ENCODE measurements at places on chromosomes 7 and 10.

DNA sequence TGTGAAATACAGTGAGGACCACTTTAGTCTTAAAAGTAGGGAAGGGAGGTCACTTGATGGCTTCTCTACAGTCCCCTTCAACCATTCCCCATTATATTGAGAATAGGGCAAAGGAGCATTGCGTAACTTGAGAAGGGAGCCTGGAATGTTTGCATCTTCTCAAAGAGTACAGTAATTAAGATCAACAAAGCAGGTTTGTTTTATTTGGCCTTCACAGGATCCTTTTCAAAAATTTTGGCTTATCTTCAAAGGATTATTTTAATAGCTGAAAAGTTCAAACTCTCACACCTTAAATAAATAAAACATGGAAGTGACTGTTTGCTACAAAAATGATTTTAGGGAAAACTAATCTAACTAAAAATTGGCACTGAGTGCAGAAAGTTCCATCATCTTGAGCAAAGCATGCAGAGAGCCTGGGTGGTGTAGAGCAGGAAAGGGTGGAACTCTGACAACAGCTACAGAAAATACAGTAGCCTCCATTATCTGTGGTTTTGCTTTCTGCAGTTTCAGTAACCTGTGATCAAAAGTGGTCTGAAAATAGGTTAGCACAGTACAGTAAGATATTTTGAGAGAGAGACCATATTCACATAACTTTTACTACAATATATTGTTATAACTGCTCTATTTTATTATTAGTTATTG is 214.0 kb downstream of the MDFIC start:
- peak; percentile 88 for DNase-seq

DNA sequence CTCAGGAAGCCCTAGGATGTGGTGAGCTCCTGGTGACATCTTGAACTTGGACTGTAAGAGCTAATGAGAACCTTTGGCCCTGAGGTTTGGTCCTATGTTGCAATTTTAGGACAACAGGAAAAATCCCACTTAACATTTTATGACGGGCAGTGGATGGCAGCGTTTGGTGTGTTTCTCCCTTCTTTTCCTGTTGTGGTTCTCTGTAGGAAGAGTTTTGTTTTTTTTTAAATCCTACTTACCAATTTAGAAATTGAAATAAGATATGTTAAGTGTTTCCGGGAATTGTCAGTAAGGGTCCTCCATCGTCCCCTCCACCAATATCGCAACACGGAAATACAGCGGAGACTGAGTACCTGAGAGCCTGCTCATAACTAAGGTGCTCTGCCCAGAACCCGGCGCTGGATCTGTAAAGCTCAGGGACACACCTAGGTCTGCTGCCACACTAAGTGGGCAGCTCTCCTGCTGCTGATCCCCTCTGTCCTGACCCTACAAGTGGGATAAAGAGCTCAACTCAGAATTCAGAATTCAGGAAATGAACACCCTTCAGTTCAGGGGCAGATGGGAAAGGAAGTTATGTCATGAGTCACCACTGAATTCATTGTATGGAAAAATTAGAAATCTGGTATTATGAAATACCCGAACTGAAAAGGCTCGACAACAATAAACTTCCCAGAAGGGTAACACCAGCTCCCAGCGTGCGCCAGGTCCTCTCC is 9.1 kb upstream of the PROSER2 start:
- DNase-seq = no peak

GRCh38 chr10:63522277-63522687 is 1.1 kb downstream of the REEP3 start:
- peak; percentile 68 for DNase-seq

GRCh38 chr7:24504040-24504439 is 69.2 kb upstream of the PALS2 start:
- DNase-seq = no peak

DNA sequence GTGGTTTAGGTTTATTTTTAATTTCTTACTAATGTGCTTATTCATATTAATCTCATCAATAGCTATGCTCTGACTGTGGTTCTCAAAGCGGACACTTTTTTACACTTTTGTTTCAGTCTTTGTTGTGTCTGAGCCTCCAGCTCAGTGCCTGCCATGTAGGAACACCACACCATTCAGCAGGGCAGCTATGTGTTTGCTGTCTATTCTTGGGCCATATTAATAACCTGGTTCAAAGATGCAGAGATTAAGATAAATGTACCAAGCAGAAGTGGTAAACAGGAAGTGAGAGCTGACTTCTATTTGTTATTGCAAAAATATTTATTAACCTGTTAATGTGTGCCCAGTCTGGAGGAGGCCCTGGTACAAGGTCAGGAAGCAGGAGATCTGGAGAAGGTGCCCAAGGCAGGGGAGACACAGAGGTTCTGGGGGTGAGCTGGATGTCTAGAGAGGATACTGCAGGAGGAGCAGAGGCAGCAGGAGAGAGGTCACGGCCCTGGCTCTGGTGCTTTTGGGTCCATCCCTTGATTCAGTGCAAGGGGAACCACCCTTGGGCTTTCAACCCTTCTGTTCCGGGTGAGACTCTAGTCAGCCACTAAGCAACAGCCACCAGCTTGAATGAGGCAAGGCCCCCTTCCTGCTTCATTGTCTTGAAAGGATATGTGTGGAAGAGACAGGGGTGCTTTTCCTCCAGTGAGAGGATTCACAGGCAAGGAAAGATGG is 1.9 kb downstream of the TBXAS1 start:
- no peak for DNase-seq

DNA sequence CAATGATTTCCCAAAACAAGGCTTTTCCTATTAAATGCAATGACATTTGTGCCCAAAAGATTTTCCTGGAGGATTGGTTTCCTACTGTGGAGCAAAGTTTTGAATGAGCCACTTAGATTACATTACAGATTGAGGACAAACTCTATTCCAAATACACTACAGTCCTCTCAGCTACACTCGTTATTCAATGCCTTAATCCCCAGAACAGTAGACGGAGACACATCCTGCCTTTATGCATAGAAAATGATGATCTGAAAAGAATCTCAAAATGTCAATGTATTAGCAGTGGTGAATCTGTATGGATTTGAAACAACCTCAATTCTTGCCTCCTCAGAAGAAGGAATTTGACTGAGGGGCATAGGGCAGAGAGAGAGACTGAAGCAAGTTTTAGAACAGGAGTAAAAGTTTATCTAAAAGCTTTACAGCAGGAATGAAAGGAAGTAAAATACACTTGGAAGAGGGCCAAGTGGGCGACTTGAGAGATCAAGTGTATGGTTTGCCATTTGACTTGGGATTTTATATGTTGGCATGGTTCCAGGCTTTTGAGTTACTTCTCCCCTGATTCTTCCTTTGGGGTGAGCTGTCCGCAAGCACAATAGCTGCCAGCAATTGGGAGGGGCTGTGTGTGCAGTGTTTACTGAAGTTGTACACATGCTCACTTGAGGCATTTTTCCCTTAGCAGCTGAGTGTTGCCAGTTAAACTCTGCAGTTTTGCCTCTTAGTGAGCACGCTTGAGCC is 891.9 kb upstream of the MBL2 start:
- DNase-seq = peak; percentile 66

GRCh38 chr7:101606498-101606923 is 22.6 kb downstream of the MYL10 start:
- no peak for DNase-seq

DNA sequence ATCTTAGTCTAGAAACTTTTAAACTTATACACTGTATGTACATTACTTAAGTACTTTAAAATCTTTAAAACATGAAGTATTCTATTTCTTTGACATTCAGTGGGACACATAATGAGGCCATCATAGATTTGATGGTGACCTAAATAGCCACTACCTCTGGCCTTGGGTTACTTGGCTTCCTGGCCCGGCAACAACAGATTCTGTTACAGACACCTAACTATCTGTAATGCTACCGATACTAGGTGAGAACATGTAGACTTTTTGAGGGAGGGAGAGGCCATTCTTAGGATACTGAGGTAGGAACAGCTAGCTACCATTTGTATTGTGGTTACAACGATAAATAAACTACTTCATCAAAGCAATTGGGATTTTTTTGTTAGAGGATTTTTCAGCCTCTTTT is 154.7 kb upstream of the KAT6B start:
- no peak for DNase-seq

DNA sequence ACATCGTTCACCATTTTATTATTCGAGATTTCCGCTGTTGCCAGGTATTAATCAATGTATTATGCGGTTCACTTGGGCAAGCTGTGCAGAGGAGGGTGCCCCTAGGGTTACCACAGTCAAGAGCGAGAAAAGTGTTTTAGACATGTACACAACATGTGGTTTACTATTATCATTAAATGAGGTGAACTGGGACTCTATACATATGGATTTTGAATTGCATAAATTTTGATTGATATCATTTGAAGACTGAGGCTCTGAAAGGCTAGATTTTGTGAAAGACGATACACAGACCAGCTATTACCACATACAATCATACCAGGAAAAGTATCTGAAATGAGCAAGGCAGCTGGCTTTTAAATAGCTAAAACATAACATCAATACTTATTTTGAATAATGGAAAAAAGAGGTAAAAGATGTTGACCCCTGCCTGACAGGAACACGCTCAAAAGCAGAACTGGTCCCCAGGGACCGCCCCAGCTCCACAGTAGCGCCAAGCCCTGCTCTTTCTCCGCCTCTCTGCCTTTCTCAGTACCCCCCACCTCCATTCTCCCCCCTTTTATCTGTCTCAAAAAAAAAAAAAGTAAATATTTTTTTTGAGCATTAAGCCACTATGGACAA is 413.4 kb upstream of the MKI67 start:
- no peak for DNase-seq

GRCh38 chr10:92846344-92846743 is 2.0 kb upstream of the EXOC6 start:
- no peak for DNase-seq

- peak; percentile 33 for DNase-seq
Observed at GRCh38 chr10:71262817-71263216, 50.4 kb downstream of the UNC5B start.

- no peak for DNase-seq
Observed at GRCh38 chr7:138876326-138876725, 78.3 kb upstream of the ATP6V0A4 start.

GRCh38 chr7:25735674-25736242 is 416.2 kb upstream of the NFE2L3 start:
- no peak for DNase-seq

GRCh38 chr10:125836746-125837145 is 13.4 kb downstream of the BCCIP start:
- no peak for DNase-seq

DNA sequence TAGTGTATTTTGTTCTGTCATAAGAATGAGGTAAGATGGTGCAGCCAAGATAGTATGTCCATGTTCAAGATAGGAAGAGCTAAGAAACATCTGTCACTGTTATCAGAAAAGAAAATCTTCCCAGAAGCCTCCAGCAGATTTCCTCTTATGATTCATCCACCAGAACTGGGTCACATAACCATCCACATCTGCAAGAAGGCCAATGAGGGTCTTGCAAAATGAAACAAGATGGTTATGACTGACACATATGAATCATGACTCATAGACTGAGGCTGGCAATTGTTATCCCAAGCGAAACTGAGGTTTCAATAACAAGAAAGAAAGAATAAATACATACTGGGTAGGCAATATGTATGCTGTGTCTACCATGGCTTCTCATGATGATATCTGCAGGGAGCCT is 30.3 kb downstream of the CCNJ start:
- no peak for DNase-seq

DNA sequence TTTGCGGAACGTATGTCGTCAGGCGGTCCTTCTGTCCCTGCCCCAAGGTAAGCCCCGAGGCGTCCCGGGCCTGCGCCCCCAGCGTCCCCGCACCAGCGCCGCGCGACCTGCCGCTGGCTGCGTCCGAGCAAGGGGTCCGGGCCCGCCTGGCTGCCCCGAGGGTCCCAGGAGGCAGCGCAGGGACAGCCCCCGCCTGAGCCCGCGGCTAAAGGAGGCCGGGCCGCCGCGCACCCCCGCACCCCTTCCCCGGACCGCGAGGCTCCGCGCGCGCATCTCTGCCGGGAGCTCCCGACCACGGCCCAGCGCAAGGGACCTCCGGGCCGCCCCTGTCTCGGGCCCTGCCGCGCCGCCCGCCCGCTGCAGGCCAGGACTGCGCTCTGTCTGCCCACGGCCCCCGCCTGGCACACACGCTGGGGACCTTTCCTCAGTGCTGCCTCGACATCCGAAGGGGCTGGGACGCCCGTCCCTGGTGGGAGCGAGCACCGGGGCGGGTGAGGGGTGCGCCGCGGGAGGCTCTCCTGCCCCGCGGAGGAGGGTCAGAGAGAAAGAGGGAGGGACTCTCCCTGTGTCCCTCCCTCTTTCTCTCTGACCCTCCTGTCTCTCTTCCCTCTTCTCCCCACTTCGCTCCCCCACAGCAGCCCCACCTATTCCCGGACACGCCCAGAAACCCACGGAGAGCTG is 25.0 kb downstream of the SHH start:
- no peak for DNase-seq

DNA sequence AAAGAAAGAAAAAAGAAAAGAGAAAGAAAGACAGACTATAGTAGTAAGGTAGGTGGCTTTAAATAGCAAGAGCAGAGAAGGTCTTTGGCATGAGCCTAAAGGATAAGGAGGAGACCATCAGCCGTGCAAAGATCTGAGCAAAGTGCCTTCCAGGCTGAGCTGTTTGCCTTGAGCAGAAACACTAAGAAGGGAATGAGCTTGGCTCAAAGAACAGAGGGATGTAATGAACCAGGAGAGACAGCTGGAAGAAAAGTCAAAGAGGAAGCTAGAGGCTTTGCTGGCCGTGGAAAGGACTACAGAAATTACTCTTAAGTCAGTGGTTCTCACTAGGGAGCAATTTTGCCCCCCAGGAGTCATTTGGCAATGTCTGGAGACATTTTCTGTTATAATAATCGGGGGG is 228.6 kb downstream of the FGFR2 start:
- DNase-seq = no peak

GRCh38 chr10:47401874-47402640 is 18.0 kb upstream of the ZNF488 start:
- no peak for DNase-seq

- DNase-seq = no peak
Observed at GRCh38 chr7:111004310-111004901, 86.5 kb upstream of the LRRN3 start.

DNA sequence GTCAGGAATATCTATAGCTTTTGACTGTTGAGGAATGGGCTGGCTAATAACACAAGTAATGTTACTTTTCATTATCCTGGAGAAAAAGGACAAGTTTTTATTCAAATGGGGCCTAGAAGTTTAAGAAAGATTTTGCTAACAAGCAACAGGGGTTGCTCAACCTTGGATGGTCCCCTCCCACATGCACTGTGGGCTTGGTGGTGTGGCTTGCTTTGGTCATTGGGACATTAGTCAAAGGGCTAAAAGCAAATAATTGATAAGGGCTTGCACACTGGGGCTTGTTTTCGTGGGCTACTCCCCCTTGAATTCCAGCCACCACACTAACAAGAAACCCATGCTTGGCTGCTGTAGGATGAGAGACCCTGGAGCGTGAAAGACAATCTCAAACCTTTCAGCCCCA is 127.6 kb downstream of the JCAD start:
- DNase-seq = no peak

DNA sequence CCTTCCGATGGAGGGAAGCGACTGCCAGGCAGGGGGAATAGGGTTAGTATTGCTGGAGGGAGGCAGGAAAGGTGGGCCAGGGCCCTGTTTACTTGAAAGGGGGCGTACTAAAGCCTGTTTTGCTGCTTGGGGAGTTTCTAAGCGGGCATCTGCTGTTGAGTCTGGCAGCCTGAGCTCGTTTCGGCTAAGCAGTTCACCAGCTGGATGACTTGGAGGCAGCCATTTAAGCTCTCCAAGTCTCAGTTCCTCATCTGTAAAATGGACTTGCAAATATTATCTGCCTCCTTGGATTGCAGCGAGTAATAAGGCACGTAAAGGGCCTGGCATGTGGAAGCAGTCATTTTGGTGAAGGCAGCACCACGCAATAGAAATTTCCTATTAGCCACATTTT is 44.0 kb downstream of the LDB3 start:
- no peak for DNase-seq
